ENCODE measurements at places on chromosomes 3 and 15.

GRCh38 chr3:146256851-146257486 lies 6.1 kb upstream of the PLSCR4 start:
- DNase-seq: peak; percentile 69

- no peak for DNase-seq
Measured at GRCh38 chr3:71135373-71136088, 448.0 kb downstream of the FOXP1 start.

DNA sequence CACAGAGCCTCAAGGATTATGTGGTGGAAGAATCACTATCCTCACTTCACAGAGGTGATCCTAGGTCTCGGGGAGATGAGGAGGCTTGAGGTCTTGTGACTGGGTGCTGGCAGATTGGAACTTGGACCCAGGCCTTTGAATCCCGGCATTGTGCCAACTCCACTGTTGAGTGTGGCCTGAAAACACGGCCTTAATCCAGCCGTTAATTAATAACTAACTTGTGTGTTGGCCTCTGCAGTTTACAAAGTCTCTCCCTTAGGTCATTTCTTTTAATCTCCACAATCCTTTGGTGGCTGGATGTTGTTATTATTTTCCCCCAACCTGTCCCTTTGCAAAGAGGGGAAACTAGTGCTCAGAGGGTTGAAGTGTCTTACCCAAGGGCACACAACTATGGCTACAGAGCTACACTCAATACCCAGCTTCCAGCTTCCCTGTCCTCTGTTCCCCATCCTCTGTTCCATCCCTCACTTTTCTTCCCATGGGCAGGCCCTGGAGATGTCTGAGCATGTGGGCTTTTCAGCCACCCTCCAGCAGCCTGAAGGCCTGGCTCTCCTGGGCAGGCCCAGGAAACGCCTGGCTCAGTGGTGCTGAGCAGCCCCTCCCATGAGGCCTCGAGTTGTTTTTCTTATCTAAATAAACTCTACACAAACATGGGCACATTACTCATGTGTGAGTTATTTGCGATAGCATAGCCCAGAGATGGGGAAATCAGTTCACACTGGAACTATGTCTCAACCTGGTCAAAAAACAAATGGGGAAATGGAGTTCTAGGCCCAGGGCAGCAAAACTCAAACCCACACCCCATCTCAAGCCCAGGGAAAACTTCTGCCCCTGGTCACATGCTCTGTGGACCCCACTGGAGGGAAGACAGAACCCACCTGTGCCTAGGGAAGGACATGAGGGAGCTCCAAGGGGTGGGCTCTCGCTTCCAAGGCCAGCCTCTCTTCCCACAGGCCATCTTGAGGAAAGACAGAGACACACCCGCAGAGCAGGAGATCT lies 16.8 kb upstream of the SMAD3 start:
- DNase-seq: peak; percentile 96

DNA sequence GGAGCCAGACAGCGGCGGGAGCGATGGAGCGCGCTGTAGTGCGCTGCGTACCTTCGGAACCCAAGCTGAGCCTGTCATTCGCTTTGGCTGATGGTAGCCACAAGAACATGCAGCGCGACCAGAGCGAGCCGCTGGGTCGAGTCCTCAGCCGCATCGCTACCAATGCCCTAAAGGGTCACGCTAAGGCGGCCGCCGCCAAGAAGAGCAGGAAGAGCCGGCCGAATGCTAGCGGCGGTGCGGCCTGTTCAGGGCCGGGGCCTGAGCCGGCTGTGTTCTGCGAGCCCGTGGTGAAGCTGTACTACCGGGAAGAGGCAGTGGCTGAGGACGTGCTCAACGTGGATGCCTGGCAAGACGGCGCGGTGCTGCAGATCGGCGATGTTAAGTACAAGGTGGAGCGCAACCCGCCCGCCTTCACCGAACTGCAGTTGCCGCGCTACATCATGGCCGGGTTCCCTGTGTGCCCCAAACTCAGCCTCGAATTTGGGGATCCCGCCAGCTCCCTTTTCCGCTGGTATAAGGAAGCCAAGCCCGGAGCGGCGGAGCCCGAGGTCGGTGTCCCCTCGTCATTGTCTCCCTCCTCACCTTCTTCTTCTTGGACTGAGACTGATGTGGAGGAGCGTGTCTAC lies 498 bp downstream of the PDE12 start:
- DNase-seq: peak; percentile 47

GRCh38 chr3:31946484-31947081 lies 34.5 kb downstream of the OSBPL10 start:
- no peak for DNase-seq

DNA sequence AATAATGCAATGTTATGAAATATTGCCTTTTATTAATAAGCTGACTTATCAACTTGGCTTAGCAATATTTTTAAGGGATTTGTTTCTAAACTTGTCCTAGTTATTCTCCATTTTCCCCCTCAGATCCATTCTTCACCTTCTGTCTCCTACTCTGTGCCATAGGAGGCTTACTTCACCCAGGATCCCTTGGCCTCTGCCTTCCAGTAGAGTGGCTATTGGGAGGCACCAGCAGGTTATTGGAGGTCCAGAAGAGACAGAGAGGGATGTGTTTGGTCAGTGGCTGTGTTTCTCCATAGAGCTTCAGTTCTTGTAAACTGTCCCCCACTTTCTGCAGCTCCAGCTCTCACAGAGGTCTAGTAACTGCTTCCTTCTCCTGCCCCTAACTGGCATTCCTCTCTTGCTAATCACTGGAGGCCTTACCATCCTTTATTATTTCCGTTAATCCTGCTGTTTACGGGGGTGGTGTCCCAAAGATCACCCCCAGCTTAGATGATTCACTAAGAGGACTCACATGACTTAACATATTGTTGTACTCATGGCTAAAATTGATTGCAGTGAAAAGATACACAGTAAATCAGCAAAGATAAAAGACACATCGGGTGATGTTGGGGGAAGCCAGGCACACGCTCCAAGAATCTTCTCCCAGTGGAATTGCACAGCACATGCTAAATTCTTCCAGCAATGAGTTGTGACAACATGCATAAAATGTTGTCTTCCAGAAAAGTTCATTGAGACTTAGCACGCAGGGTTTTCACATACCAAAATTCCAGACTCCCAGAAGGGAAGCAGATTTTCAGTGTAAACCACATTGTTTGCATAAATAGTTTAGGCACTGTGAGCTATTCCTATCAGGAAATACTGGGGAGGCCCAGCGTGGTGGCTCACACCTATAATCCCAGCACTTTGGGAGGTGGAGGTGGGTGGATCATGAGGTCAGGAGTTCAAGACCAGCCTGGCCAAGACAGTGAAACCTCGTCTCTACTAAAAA lies 67.5 kb downstream of the RPL22L1 start:
- DNase-seq: peak; percentile 98

DNA sequence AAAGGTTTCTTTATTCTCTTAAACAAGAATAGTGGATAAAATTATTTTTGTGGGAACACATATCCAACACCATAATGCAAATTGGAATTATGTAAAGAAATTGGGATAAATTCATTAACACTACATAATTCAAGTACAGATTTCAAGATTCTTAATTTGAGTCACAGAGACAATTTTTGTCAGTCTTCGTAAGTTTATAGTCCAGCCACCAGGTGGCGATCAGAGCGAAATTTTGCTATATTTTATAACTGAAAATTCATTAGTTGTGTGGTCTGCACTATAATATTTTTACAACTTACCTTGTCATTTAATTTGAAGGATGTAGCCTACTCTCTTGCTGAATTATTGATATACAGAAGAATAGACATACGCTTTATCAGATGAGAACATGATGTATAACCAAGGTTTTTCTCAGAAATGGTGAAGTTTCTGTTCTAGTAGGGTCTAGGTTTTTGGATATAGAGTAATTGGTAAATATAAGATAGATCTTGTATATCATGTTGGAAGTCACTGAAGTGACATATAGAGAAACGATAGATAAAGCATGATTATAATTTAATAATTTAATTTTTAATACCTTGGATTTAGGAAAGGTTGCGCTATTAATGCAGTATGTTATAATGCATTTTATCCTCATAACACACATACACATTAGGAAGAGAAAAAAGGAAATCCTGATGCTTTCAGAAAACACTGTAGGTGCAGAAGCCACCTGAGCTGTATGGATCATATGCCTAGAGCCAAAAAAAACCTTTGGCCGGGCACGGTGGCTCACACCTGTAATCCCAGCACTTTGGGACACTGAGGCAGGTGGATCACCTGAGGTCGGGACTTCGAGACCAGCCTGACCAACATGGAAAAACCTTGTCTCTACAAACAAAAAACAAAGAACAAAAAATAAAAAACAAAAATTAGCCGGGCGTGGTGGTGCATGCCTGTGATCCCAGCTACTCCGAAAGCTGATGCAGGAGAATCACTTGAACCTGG lies 31.7 kb downstream of the PLSCR4 start:
- DNase-seq: peak; percentile 50

DNA sequence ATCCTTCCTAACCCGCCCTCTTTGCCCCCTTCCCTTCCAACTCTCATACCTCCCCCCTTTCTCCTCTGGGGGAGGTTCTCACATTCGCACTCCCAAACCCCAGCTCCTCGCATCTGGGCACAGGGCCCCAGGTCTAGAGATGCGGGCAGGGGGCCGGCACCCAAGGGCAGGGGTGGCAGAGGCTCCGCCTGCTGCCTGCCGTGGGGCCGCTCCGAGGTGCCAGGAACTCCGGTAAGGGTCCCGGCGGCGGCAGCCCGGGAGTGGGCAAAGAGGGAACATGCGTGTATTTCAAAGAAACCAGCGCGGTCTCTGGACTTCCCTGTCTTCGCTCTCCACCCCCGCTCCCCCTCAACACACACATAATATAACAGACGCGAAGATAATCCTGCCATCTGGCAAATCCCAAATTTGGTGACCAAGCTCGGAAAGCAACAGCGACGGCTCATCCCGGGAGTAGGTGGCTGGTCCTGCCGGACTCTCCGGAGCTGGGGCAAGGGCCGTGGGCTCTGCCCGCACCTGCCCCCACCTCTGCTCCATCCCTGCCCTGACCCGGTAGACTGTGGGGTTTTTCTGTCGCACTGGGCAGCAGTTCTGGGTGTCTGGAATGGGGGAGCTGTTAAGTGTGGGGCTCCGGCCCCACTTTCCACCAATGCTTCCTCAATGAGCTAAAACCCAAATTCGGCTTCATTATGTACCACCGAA lies 31.0 kb downstream of the NR2F2 start:
- DNase-seq: no peak

- peak; percentile 95 for DNase-seq
Measured at GRCh38 chr3:153052096-153052460, 109.9 kb upstream of the RAP2B start.

- DNase-seq: no peak
Measured at GRCh38 chr15:83694015-83694414, 40.1 kb downstream of the ADAMTSL3 start.

GRCh38 chr3:53571264-53571663 lies 76.9 kb downstream of the CACNA1D start:
- no peak for DNase-seq

GRCh38 chr15:51621936-51622603 lies 501 bp downstream of the DMXL2 start:
- DNase-seq: peak; percentile 71

- DNase-seq: no peak
Measured at GRCh38 chr3:46138581-46138980, 69.5 kb downstream of the CCR1 start.

GRCh38 chr3:161163297-161163696 lies 57.8 kb upstream of the NMD3 start:
- peak; percentile 93 for DNase-seq

- no peak for DNase-seq
Measured at GRCh38 chr3:67362686-67363085, 291.7 kb downstream of the SUCLG2 start.

- DNase-seq: no peak
Measured at GRCh38 chr3:134928819-134929218, 133.8 kb downstream of the EPHB1 start.

GRCh38 chr15:52481915-52482314 lies 46.8 kb downstream of the MYO5A start:
- peak; percentile 91 for DNase-seq

- DNase-seq: peak; percentile 11
Measured at GRCh38 chr3:54146506-54147239, 24.3 kb downstream of the CACNA2D3 start.

DNA sequence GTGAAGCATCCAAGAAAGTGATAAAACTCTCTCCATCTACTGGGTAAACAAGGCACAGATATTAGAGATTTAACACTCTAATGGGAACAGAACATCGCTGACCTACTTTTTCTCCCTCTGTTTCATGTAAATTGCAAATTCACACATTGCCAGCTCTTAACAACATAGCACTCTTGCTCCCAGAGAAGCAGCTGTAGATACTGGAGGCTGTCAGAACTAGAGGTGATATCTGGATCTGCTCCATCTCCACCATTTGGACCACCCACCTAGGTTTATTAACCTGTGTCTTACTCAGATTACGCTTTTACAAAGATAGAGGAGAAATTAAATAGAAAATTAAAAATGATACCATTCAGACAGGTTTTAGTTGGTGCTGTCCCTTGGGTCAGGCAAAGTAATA lies 289.1 kb upstream of the CRBN start:
- no peak for DNase-seq

GRCh38 chr3:146750196-146750595 lies 145.1 kb upstream of the PLSCR5 start:
- peak; percentile 92 for DNase-seq

- DNase-seq: peak; percentile 86
Measured at GRCh38 chr3:114418724-114419543, 125.1 kb downstream of the TIGIT start.

DNA sequence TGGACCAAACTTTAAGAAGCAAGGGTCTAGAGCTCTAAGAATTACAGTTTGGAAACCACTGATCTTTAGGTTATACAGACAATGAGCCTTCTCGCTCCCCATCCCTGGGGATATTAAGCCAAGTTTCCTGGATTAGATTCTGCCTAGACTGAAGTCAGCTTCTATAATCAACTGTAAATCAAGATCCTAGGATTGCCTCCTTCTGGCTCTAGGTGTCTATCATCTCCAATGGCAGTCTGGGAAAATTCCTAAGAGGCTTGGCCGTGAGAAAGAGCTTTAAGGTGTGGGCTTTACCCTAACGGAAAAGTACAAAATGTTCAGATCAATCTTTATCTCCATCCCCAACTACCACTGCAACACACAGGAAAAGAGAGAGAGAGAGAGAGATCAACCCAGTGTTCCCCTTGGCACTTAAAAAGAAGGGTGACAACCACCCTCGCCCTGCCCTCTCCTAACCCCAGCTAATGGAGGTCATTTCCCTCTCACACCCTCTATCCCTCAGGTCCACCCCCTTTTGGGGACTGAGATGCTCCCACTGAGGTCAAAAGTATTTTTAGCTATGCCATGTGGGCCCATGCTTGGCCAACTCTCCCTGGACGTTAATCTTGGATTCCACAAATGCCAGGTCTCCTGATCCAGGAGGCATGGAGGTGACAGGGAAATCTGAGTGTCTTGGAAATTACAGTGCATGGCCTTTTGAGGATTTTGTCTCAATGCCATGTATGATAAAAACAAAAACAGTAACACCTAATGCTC lies 202.8 kb upstream of the BCL6 start:
- no peak for DNase-seq

GRCh38 chr15:27564656-27565055 lies 534.5 kb downstream of the OCA2 start:
- no peak for DNase-seq

DNA sequence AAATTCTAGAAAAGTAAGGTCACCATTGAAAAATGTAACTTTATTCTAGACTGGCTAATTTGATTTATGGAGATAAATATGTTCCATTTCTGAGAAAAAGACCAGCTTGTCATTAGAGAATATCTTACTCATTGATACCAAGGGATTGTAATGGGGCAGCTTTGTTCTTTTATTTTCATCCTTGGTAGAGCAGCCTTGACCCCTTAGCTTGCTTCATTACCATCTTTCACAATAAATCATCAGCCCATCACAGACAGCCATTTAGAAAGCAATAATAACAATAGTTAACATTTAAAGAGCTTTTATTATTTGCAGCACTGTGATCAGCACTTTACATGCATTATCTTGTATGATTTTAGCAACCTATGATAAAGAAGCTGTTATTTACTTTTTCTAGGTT lies 253.6 kb downstream of the C3orf38 start:
- no peak for DNase-seq

Measured in EH (cell line).